ENCODE measurements at places on chromosomes 7 and 10. TPM values are rescaled to one million over a fixed set of nuclear protein-coding genes. Genes with fewer than 3 reads are reported as not detected.

DNA sequence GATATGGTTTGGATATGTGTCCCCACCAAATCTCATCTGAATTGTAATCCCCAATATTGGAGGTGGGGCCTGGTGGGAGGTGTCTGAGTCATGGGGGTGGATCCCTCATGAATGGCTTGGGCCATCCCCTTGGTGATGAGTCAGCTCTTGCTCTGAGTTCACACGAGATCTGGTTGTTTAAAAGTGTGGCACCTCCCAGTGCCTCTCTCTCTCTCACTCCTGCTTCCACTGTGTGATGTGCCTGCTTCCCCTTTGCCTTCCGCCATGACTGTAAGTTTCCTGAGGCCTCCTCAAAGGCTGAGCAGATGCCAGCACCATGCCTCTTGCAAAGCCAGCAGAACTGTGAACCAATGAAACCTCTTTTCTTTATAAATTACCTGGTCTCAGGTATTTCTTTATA is 4.8 kb upstream of the GCK start:
- DNase-seq = no peak

TMEM229A gene
- not detected for total RNA-seq

- DNase-seq = no peak
Measured at GRCh38 chr10:129530581-129530980, 63.5 kb downstream of the MGMT start.

GRCh38 chr10:60377955-60378354 is 11.7 kb downstream of the ANK3 start:
- DNase-seq = no peak

GRCh38 chr10:86599729-86600128 is 54.6 kb upstream of the OPN4 start:
- no peak for DNase-seq

FOXL3 gene
- total RNA-seq = not detected

- DNase-seq = peak; percentile 34
Measured at GRCh38 chr7:129780974-129781927, 169.7 kb downstream of the NRF1 start.
